ENCODE measurements at places on chromosomes 3 and 15. TPM values are rescaled to one million over a fixed set of nuclear protein-coding genes. Genes with fewer than 3 reads are reported as not detected.

TP63 gene
- 0.29 TPM for total RNA-seq

MORC1 gene
- not detected for total RNA-seq

ZNF662 gene
- 0.30 TPM for total RNA-seq

EPHB1 gene
- total RNA-seq = 2.5 TPM

MOBP gene
- not detected for total RNA-seq

RBP2 gene
- total RNA-seq = not detected

CCR3 gene
- total RNA-seq = not detected

CXCR6 gene
- not detected for total RNA-seq

ZNF80 gene
- total RNA-seq = not detected

HTR3E gene
- total RNA-seq = not detected

GOLGA6L7 gene
- total RNA-seq = not detected

DAPK2 gene
- 1.5 TPM for total RNA-seq

WNT7A gene
- total RNA-seq = 0.29 TPM

LRRN1 gene
- not detected for total RNA-seq

ST3GAL6 gene
- 1.2 TPM for total RNA-seq

ARL14 gene
- total RNA-seq = 1.7 TPM

TEX9 gene
- total RNA-seq = 7.3 TPM

Data from Daoy (cell line).